ENCODE measurements at places on chromosomes 7 and 10.

GRCh38 chr10:96556003-96556402 is 30.8 kb downstream of the TM9SF3 start:
- DNase-seq = peak; percentile 12

DNA sequence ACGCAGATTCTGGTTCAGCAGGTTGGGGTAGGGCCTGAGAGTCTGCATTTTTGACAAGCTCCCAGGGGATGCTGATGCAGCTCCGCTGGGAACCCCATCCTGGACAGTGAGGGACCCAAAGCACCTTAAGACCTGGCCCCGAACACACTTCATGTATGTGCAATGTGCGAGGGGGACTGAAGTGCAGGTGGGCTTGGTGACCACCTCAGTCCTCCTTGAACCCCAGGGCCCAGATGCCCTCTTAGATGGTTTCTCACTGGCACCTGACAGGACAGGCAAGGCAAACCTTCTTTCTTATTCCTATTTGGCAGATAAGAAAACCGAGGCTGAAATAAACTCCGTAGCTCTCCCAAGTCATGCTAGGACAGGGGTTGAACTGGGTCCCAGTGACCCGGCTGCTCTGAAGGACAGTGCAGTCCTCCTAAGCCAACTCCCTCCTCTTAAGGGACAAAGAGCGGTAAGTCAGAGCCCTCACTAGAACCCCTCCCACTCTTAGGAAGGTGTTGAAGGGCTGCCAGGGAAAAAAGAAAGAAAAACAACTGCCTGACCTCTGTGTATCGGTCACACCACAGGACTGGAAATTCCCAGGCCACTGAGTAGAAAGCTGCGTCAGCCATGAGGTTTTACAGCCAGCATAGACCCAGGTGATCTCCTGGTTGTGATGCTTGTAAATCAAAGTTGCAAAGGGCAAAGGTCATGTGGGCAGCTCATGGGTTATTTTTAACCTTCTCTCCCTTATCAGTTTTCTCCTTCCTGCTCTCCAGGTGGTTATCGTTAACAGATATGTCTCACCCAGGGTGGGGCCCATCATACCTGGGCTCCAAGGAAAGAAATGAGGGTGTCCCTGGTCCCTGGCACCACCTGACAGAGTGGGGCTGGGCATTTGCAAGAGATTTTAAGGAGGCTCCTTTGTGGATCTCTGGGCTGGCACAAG is 90.9 kb upstream of the SMNDC1 start:
- peak; percentile 68 for DNase-seq

GRCh38 chr10:36263871-36264270 is 621.8 kb upstream of the FZD8 start:
- no peak for DNase-seq

- no peak for DNase-seq
Measured at GRCh38 chr10:48604991-48605508, at the start of gene ARHGAP22. TSS of gene ARHGAP22 (minus strand) at chr10:48605073. CDS start at chr10:48604796, 277 bp downstream.

- DNase-seq = no peak
Measured at GRCh38 chr7:2928256-2928612, 84.1 kb upstream of the GNA12 start.

DNA sequence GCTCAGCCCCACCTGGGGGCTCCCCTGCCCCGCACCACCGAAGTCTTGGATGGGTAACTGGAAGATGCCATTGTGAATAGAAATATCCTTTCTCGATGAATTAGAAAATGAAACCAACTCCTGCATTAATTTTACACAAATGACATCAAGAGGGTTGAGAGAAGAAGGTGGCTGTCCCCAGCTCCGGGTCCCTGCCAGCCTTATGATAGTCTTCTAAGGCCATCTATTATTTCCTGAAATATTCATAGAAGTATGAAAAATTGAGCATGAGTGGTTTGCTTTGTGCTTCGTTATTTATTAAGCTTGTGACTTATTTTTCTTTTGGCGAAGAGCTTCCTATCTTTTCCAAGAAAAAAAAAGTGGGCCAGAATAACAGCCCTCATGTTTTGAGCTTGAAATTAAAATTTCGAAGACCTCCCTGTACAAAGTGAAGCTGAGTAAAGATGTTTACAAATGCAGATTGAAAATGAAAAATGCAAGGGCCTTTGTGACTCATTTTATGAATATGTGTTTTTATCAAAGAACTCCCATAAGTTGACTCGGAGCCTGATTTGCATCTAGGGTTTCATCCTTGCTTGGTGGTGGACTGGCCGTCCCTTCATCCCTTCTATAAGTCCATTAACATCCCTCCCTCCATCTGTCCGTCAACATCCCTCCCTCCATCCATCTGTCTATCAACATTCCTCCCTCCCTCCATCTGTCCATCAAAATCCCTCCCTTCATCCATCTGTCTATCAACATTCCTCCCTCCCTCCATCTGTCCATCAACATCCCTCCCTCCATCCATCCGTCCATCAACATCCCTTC is 20.5 kb upstream of the CFAP46 start:
- peak; percentile 15 for DNase-seq

DNA sequence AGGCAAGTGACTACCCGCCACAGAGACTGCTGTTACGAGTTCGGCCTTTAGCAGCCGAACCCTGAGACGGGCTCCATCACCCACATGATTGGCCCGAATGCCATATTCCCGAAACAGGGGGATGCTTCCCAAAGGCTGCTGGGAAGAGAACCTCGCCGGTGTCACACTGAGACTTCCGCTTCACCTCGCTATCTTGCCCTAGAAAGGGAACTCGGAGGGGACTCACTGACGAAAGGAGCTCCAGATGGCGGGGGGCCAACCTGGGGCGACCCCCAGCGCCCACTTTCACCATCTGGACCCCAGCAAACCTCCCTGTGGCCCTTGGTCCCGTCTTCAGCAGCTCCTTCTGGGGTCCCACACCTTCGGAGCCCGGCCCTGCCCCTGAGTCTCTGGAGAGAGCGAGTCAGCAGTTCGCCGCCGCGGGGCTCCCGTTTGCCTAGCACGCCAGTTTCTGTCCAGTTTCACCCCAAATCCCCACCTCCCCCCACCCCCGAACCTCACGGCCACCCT is 529 bp downstream of the HPS1 start:
- DNase-seq = peak; percentile 21

DNA sequence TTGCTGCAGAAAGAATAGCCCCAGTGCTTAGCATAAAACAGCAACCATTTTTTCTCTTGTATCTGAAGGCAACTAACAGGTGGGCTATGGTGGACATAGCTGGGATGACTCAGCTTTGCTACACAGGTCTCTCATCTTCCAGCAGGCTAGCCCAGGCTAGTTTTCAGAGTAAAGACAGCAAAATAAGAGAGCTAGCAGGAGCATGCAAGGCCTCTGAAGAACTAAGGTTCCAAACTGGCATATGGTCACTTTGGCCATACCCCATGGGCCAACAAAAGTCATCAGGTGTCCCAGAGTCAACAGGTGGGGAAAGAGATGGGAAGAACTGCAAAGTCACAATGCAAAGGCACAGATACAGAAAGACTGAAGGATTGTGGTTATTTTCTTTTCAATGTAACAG is 571.6 kb upstream of the MGMT start:
- no peak for DNase-seq

GRCh38 chr10:14562218-14563075 is 212.2 kb downstream of the FAM107B start:
- DNase-seq = no peak

DNA sequence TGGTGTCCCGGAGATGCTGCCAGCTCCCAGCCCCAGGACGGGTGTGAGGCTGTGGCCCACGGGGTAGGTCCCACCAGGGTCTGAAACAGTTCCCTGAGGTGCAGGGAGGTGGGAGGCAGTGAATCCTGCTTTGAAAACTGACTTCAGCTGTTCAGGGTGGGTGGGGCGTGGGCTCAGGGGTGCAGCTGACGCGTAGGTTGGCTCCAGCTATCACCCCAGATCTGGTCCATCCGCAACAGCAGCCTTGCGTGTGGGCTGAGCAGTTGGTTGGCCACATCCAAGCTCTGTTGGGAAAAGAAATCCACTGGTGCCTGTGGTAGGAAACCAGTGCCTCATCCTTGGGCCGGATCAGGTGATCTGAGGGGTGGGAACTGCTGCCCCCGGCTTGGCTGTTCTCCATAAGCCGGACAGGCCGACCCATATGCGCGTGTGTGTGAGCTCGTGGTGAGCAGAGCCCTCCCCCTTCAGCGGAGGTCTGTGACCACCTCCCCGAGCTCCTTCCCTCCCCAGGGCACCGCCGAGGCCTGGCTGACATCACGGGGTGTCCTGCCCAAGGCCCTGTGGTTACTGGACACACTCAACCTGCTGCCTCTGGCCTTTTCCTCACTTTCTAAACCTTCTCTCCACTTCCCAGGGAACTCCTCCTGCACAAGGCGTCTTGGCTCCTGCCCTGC is 15.4 kb upstream of the FAM20C start:
- DNase-seq = no peak

DNA sequence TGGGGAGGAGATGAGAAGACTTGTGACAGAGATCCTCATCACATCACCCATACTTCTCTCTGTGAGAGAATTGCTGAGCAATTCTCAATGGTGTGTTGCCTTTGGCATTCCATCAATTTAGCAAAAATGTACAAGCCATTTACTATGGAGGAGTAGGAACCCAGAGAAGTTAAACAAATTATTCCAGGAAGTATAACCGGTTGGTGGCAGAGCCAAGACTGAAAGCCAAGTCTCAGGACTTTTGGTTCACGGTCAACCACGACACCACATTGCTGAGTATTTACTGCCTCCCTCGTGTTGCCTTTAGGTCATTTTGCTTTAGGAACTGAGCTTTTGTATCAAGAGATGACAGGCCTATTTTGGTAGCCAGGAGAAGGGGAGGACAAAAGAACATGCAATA is 88.0 kb upstream of the ELMO1 start:
- no peak for DNase-seq

DNA sequence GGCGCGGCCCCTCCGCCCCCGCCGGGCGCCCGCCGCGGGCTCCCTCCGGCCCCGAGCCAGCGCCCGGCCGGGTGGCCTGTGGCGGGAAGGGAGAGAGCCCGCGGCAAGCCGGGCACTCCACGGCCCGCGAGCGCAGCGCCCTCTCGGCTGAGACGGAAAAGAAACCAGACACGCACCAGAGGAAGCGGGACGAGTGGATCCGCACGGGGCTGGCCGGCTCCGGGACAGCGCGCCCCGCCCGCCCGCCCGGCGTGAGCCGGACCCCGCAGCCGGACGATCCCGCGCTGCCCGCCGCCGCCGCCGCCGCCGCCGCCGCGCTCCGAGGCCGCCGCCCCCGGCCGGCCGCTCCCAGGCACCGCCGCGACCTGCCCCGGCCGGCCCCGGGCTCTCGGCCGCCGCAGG is 300 bp downstream of the ARHGAP21 start:
- DNase-seq = peak; percentile 28

DNA sequence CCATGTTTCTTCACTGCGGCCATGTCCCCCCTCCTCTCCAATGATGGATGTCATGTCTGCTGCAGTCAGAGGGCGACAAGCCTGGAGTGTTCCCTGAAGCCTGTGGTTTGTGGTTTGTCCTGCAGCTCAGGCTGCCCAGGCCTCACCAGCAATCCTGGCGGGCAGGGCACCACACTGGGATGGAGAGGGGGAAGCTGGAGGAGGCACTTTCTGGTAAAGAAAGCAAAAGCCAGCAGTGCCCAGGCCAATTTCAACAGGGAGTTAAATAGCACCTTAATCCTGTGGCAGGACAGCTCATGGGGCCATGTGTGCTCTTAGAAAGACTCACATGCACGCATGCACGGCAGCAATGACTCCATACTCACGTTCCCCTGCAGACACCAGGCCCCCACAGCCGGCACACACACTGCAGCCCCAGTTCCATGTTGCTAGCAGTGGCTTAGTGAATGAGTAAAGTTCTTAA is 158.3 kb downstream of the EGFR start:
- peak; percentile 31 for DNase-seq

- peak; percentile 13 for DNase-seq
Measured at GRCh38 chr10:24821986-24822385, 98.3 kb upstream of the ARHGAP21 start.

GRCh38 chr7:66886152-66886551 is 34.9 kb upstream of the TMEM248 start:
- DNase-seq = no peak

- DNase-seq = no peak
Measured at GRCh38 chr7:117819558-117819957, 53.7 kb downstream of the CTTNBP2 start.

DNA sequence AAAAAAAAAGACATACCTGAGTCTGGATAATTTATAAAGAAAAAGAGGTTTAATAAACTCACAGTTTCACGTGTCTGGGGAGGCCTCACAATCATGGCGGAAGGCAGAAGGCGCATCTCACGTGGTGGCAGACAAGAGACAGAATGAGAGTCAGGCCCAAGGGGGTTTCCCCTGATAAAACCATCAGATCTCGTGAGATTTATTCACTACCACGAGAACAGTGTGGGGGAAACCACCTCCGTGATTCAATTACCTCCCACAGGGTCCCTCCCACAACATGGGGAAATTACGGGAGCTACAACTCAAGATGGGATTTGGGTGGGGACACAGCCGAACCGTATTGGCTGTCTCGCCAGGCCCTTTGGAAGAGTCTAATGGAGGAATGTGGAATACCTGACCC is 9.0 kb upstream of the MAFK start:
- DNase-seq = no peak

GRCh38 chr10:95308389-95309302 is 17.8 kb upstream of the PDLIM1 start:
- peak; percentile 100 for DNase-seq

- no peak for DNase-seq
Measured at GRCh38 chr7:38928506-38928905, 19.5 kb upstream of the VPS41 start.

DNA sequence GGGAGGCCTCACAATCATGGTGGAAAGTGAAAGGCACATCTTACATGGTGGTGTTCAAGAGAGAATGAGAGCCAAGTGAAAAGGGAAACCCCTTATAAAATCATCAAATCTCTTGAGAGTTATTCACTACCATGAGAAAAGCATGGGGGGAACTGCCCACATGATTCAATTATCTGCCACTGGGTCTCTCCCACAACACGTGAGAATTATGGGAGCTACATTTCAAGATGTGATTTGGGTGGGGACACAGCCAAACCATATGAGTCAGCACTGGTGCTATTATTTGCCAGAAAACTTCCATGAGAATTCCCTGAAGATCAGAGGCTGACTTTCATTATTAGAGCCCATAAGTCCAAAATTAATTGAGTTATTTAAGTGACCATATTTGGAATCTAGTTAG is 1001.2 kb upstream of the POT1 start:
- DNase-seq = no peak

DNA sequence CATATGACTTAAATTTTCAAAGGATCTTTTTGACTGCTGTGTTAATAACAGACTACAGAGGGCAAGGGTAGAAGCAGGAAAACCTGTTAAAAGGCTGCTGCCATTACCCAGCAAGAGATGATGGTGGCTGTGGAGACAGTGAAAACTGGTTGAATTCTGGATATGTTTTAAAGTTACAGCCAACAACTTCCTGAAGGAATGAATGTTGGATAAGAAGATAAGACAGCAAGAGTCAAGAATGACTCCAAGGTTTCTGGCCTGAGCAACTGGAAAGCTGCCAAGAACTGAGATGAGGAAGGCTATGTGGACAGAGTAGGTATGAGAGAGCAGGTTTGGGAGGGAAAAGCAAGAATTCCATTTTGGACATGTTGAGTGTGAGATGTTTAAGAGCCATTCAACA is 19.1 kb downstream of the CNOT4 start:
- peak; percentile 50 for DNase-seq

GRCh38 chr10:130339091-130339490 is 202.9 kb downstream of the GLRX3 start:
- DNase-seq = no peak

GRCh38 chr10:99431190-99431760 is 851 bp upstream of the GOT1 start:
- DNase-seq = peak; percentile 25
